ENCODE measurements at places on chromosomes 7 and 10. TPM values are rescaled to one million over a fixed set of nuclear protein-coding genes. Genes with fewer than 3 reads are reported as not detected.

Gene OSBPL3
- 10.0 TPM for polyA plus RNA-seq

Gene MEIG1
- polyA plus RNA-seq = 0.15 TPM

Gene SLC26A3
- polyA plus RNA-seq = 56.0 TPM

Gene TLL2
- polyA plus RNA-seq = 0.46 TPM

Gene ASB15
- not detected for polyA plus RNA-seq

Gene RASA4B
- polyA plus RNA-seq = 53.5 TPM

Gene C10orf67
- 0.07 TPM for polyA plus RNA-seq

- no peak for DNase-seq
Observed at GRCh38 chr10:50280049-50280841, 28.9 kb upstream of the ASAH2 start.

GRCh38 chr7:151759591-151760042 is 117.3 kb downstream of the PRKAG2 start:
- peak; percentile 66 for DNase-seq

DNA sequence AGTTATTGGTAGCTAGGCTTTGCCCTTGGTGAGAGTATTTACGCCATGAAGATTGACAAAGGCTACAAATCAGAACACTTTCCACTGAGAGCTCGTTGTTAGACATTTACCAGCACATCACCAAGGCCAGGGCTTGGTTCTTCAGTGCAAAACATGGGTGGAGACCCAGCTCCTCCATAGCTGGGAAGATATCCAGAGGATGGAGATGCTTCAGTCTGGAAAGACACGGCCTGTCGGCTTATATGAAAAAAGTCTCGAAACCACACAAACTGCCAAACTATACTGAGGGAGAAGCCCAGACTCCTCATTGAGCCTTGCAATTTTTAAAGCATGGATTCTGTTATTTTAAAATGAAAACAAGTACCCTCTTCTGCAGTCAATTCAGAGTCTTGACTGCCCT is 83.4 kb upstream of the ANLN start:
- no peak for DNase-seq

- DNase-seq = no peak
Observed at GRCh38 chr7:32347244-32347828, 142.8 kb downstream of the LSM5 start.

DNA sequence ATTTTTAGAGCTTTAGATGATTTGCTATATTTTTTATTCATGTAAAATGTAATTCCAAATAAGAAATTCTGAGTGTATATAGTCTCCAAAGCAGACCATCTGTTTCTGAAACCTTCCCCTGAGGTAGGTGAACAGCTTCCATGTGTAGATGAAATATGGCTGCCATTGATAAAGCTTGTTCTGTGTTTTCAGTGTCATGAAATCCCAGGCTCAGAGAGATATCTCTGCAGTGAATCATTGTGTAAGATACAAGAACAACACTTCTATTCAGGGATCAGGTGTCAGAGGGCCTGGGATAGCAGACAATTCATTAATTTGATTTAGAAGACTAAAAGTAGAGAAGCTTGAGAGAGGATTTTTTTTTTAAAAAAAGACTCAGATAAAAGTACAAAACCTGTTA is 29.1 kb downstream of the ACTA2 start:
- DNase-seq = no peak

GRCh38 chr10:1658658-1659057 is 78.7 kb downstream of the ADARB2 start:
- DNase-seq = no peak

DNA sequence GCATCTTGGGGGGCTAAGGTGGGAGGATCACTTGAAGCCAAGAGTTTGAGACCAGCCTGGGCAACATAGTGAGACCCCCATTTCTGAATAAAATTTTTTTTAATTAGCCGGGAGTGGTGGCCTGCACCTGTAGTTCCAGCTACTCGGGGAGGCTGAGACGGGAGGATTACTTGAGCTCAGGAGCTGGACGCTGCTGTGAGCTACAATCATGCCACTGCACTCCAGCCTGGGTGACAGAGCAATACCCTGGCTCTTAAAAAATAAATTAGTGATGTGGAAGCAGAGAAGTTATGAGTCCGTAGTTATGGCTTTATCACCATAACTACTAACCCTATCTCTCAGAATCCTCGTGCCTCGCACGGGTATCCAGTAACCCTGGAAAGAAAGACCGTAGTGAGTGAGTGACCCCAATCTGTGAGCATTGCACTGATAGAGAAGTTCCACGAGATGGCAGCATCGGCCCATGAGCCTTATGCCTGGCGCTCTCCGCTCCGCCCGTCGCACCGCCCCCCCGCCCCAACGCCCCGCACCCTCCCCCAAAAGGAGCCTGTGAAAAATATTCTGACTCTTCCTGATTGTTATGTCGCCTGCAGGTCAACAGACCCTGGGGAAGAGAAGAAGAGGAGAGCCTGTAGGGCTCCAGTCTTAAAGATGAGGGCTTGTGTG is 4.9 kb upstream of the SLC29A3 start:
- peak; percentile 65 for DNase-seq

GRCh38 chr10:122656308-122656705 is 43.3 kb downstream of the C10orf120 start:
- DNase-seq = no peak

DNA sequence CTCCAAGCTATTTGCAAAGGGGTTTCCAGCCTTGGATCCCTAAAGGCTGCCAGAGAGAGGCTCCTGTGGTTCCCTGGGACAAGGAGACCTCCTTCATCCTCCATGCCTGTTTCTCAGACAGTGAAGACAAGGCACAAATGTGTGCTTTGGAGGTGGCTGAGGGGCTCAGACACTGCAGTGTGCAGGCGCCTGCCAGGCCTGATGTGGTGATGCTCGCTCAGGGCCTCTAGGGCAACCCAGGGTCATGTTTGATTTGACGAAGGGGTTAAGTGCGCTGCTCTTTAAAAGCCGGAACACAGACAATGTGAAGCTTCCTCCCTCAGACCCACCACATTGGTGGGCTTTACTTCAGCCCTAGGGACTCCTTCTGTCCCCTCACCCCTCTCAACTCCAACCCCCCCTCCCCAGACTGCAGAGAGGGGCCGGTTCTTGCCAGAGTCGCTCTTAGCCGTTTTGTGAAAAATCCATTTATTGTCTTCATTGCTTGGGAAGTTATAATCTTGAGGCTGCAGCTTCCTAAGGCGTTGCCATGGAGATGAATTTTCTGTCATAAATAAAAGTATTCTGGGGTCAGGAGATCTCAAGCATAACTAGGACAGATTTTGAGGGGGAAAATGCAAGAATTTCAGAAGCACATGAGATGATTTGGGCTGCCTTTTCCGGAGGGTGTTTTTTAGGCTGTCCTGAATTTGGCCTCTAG is 35.8 kb downstream of the PDGFA start:
- DNase-seq = no peak

- DNase-seq = no peak
Observed at GRCh38 chr7:117995850-117996650, 122.8 kb upstream of the CTTNBP2 start.

- DNase-seq = no peak
Observed at GRCh38 chr10:71656220-71656619, 63.4 kb downstream of the C10orf105 start.

DNA sequence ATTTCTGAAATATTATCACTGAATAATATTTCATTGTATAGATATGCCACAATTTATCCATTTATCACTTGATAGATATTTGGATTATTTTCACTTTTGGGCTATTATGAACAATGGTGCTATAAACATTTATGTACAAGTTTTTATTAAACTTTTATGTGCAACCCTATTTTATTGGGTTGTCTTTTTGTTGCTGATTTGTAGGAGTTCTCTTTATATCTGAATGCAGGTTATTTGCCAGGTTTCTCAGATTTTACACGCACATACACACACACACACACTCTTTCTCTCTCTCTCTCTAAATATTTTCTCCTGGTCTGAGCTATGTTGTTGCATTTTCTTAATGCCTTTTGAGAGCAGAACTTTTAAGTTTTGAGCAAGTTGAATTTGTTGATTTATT is 36.2 kb downstream of the ADK start:
- no peak for DNase-seq

- no peak for DNase-seq
Observed at GRCh38 chr10:8057636-8058273, 3.3 kb downstream of the GATA3 start.
